ENCODE measurements at places on chromosomes 11 and 22.

DNA sequence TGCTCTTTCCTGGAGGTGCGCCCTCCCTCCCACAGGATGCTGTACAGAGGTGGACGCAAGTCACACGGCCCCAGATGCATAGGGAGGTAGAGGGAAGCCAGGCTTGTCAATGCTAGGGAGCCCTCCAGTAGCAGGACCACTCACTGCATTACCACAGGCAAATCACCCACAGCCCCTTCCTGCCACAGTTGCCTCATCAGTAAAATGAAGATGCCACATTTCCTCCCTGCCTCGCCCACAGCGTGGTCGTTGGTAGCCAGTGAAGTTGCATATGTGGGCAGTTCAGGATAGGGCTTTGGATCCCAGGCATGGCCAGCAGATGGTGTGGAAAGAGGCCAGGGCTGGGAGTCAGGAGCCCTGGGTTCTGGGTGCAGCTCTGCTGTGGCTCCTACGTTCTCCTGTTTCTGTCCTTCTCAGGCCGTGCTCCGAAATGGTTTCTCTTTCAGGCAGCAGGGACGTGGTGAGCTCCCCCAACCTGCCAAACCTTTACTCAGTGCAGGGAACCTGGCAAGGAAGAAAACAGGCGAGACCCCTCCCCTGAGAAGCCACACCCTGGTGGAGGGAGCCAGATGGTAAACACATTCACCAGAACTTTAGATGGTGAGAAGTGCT, 22.6 kb downstream of the DAGLA start:
- no peak for DNase-seq

GRCh38 chr22:42401535-42402334, 30.5 kb downstream of the NFAM1 start:
- no peak for DNase-seq

DNA sequence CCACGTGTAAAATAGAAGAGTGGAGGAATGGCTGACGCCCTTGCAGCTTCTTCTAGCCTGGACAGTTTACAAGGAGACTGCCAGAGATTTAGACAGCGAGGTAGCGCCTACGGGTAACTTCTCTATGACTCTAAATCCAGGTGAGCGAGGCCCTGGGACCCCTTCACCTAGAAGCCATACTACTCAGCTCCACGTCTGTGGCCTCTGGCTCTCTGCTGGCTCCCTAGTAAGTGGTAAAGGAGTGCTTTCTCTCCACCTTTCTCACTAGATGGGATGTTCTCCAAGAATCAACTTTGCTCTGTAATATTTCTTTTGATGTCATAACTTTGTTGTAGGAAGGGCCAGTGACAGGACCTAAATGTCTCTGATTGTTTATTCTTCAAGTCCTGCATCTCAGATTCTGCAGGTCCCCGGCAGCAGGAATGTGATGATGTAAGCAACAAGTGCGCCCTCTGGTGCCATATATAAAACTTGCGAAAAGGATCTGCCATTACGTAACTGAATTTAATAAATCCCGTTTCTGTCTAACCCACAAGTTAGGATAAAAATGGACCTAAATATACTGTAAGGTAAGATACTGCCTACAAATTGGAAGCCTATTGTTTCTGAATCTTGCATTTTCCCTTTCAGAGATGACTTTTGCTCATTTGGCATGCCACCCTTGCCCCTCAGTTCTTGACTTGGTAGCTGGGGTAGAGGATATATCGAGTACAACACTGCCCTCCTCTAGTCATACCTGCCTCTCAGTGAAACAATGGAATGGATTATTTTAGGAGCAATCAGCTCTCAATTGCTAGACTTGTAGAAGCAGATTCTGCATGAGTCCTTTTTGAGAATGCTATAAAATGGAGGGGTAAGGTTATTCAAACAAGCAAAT, 11.0 kb upstream of the PTPN5 start:
- no peak for DNase-seq

GRCh38 chr11:45273509-45273908, 12.6 kb downstream of the SYT13 start:
- DNase-seq = no peak

DNA sequence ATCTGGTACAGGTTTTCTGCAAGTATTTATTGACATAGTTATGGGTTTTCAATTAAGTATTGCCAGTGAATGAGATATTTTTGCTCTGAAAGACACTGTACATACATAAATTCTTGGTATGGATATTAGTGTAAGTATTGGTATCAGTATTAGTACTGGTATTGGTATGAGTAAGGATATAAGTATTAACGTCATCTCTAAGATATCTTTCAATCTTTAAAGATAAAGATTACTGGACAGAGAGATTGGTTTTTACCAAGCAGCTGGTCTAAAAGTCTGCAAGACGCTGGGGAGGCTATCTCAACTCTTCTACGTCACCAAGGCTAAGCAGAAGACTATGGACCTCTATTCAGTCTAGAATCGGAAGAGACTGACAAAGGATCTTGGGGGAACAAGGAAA, 234.5 kb downstream of the NXPE2 start:
- DNase-seq = no peak

GRCh38 chr22:20230777-20231420, 37.2 kb downstream of the RTN4R start:
- no peak for DNase-seq

- no peak for DNase-seq
These were observed 761.4 kb downstream of the KCNA4 start for GRCh38 chr11:29255401-29255800.

DNA sequence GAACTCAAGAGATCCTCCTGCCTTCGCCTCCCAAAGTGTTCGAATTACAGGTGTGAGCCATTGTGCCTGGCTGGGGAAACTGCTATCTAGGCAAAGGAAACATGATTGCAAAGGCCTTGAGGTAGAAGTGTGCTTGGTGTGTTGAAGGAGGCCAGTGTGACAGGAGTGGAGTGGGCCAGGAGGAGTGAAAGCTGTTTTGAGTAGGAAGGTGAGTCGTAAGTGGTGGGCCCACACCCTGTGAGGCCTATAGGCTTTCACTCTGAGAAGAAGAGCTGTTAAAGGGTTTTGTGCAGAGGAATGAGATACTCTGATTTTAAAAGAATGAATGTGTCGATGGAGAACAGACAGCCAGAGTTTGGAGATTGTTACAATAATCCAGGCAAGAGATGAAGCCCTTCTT, 43.4 kb downstream of the WEE1 start:
- DNase-seq = no peak

DNA sequence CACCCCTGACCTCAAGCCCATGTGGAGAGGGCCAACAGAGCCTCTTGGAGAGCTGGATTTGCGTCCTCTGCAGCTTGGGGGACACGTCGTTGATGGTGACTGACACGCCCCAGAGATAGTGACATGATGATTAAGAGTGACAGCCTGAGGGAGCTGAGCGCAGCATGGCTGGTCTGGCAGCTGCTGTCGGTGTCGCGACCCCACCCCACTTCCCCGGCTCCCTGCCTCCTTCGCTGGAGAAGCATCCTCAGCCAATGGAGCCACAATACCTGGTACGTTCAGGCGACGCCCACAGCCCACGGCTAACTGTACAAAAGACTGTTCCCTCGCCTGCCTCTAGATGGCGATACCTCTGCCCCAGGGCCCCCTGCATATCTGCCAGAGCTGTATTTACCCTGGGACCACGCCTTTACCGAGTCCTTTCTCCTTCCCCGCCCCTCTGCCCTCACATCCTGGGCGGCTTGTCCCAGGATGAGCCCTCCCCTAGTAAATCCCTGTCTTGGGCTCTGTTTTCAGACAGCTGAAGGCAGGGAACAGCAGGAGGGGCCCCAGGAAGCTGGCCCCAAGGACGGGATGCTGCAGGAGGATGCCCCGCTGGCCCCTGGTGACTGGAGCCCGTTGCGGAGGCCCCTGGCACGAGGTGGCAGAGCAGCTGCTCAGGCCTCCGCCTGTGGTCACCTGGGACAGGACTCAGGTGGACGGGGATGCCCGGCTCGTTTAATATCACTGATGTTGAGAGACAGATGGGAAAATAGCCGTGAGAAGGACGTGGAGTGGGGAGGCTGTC, 90.6 kb downstream of the RPS6KA4 start:
- peak; percentile 60 for DNase-seq

All from activated B cell treated with CpG ODN at 0.5 μM for 24 hours (primary cell).